Activated CD4-positive, alpha-beta memory T cell treated with anti-CD3 and anti-CD28 coated beads, Interleukin-2, amount 10 ng/mL, durations not matched to agents 7 days and 5 days (primary cell): ENCODE measurements at places on chromosomes 3 and 15.

- no peak overlapping the region for H3K27ac ChIP-seq
- H3K4me3 ChIP-seq = no peak overlapping the region
- no peaks in the 10 kb centered on the region for H3K4me1 ChIP-seq
- no peaks in the 10 kb centered on the region for H3K36me3 ChIP-seq
- peak; percentile 28 for DNase-seq
Observed at GRCh38 chr3:143885780-143886427, 37.6 kb upstream of the SLC9A9 start.

- H3K4me3 ChIP-seq = no peak overlapping the region
- peaks cover 1% of the 10 kb centered on the region for H3K27me3 ChIP-seq
- no peaks in the 10 kb centered on the region for H3K4me1 ChIP-seq
- no peak overlapping the region for H3K27ac ChIP-seq
- H3K36me3 ChIP-seq = no peaks in the 10 kb centered on the region
- DNase-seq = no peak
Observed at GRCh38 chr3:190027116-190027515, 93.6 kb downstream of the P3H2 start.

DNA sequence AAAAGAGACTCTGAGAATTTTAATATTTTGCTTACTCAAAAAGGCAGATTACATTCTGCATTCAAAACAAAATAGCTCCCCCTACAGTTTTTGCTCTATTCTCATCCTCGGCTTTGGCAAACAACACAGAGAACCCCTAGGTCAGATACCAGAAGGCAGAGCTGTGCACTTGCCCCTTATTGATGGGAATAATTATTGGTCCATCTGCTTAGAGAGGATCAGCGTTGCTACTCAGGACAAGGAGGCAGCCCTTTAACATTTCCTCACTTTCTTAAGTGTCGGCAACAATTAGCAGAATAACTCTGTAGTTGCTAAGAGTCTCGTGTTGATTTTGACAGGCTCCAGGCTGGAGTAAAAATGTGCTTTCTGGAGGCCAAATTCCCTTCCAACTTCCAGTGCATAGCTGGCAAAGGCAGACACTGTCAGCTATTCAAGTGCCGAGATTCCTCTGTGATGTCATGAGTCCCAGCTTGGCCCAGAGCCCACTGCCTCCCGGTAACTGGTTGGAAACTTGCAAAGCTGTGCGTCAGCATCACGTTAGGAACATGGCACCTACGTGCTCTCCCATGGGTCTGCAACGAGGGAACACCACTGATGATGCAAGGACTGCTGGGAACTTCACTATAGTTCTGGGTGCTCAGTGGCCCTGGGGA lies 482.7 kb upstream of the ADAMTS9 start:
- no peak overlapping the region for H3K4me3 ChIP-seq
- no peaks in the 10 kb centered on the region for H3K36me3 ChIP-seq
- no peaks in the 10 kb centered on the region for H3K4me1 ChIP-seq
- DNase-seq = no peak
- no peaks in the 10 kb centered on the region for H3K27me3 ChIP-seq
- H3K27ac ChIP-seq = no peak overlapping the region

GRCh38 chr3:196989721-196990262 lies 21.2 kb upstream of the PIGZ start:
- no peak overlapping the region for H3K27ac ChIP-seq
- no peaks in the 10 kb centered on the region for H3K36me3 ChIP-seq
- no peak overlapping the region for H3K4me3 ChIP-seq
- no peaks in the 10 kb centered on the region for H3K4me1 ChIP-seq
- peaks cover 12% of the 10 kb centered on the region for H3K27me3 ChIP-seq

- H3K4me1 ChIP-seq = no peaks in the 10 kb centered on the region
- H3K27ac ChIP-seq = no peak overlapping the region
- H3K4me3 ChIP-seq = no peak overlapping the region
- H3K36me3 ChIP-seq = no peaks in the 10 kb centered on the region
- H3K27me3 ChIP-seq = peaks cover 4% of the 10 kb centered on the region
Observed at GRCh38 chr3:37628711-37629301, 232.9 kb upstream of the CTDSPL start.

DNA sequence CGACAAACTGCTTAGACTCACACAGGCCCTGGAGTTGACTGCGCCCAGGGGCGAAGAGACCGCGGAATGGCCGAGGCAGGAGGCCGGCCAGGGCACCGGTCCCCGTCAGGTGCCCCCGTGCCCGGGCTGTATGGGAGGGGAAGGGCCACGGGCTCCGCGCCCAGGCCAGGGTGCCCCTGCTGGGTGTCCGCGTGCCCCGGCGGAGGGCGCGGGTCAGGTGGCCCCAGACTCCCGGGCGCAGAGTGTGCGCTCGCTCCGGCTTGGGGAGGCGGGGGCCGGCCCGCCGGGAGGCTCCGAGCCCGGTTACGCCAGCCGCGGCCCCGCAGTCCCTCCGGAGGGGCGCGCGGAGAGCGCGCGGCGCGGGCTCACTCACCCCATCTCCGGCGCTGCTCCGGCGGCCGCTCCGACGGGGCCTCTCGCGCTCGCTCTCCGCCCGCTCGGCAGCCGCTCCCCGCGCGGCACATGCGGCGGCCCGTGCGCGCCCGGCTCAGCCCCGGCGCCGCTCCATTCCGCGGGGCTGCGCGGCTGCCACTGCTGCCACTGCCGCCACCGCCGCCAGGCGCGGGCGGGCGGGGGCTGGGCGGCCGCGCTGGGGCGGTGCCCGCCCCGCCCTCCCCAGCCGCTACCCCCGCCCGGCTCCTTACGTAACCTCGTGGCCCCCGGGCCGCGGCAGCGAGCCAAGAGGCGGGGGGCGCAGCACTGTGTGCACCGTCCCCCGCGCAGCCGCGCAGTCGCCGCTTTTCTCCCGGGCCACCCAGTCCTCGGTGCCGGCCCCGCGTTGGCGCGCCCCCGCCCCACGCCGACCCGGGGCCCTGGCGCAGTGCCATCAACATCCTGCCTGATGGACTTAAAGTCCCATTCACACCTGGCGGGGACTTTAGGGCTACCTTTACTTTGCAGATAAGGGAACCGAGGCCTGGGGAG lies at the start of gene HOMER2:
Gene HOMER2, minus strand, starts transcription at position 563 of the 924 bp plus-strand sequence. Its CDS starts 185 bp downstream, at position 378.
- peaks cover 17% of the 10 kb centered on the region for H3K27me3 ChIP-seq
- no peak within 1 kb of the TSS for H3K27ac ChIP-seq
- peaks cover 5% of the 10 kb centered on the region for H3K36me3 ChIP-seq
- peak within 1 kb of the TSS; percentile 63 for H3K4me3 ChIP-seq
- H3K4me1 ChIP-seq = peaks cover 4% of the 10 kb centered on the region

DNA sequence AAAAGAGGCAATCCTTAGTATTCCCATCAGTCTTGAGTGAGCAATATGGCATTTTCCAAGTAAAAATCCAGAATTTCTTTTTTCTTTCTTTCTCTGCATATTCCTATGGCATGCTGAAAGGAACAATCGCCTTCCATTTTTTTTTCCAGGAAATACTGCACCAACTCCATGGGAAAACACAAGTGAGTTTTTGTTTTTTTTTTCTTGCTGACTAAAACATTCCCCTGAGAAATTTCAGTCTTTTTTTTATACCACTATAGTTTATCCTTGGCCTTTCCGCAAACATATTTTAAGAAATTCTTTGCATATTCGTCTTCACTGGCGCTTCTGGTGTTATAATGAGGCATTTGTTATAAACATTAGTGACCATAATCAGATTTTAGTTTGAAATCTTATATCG lies 429.6 kb upstream of the MDFIC2 start:
- peaks cover 4% of the 10 kb centered on the region for H3K27me3 ChIP-seq
- no peaks in the 10 kb centered on the region for H3K36me3 ChIP-seq
- H3K4me3 ChIP-seq = no peak overlapping the region
- no peak for DNase-seq

DNA sequence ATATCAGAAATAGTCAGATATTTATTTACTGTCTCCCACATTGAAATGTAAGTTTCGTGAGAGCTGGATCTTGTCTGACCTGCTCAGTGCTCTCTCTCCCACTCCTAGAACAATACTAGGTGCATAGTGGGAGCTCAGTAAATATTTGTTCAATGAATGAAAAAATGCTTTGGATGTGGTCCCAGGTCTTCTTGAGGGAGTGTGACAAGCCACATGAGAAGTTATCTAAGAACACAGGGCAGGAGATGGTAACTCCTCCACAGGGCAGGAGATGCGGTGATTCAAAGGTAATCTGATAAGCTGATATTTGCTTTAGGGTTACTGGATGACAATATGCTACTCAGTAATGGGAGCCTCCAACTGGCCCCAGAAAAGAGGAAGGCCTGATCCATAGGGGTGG lies 25.8 kb upstream of the PLA2G4E start:
- peaks cover 11% of the 10 kb centered on the region for H3K27me3 ChIP-seq
- H3K27ac ChIP-seq = no peak overlapping the region
- no peak overlapping the region for H3K4me3 ChIP-seq

DNA sequence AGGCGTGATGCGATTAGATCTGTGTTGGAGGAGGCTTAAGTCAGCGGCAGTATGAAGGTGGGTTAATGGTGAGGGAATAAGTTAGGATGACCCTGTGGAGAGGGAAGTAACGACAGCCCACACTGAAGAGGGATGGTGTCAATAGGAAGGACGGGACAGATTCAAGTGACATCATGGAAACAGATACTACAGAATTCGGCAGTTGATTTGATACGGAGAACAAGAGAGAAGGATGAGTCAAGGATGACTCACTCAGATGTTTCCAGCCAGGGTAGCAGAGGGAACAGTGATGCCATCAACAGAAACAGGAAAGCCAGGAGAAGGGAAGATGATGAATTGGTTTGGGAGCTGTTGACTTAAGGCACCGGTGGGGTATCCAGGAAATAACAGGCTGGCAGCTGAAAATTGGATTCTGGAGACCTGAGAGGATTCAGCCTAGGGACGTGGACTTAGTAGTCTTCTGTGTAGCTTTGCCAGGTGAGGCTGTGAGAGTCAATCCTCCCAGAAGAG lies 38.0 kb downstream of the SHC4 start:
- no peak overlapping the region for H3K4me3 ChIP-seq
- H3K27ac ChIP-seq = peak overlapping the region; percentile 73
- H3K36me3 ChIP-seq = peaks cover 10% of the 10 kb centered on the region
- peaks cover 46% of the 10 kb centered on the region for H3K4me1 ChIP-seq

GRCh38 chr15:57144448-57144847 lies 226.0 kb downstream of the TCF12 start:
- H3K4me3 ChIP-seq = no peak overlapping the region
- peaks cover 4% of the 10 kb centered on the region for H3K4me1 ChIP-seq
- no peaks in the 10 kb centered on the region for H3K27me3 ChIP-seq

- H3K27me3 ChIP-seq = no peaks in the 10 kb centered on the region
- peak; percentile 83 for DNase-seq
- peak overlapping the region; percentile 52 for H3K4me3 ChIP-seq
- H3K27ac ChIP-seq = peak overlapping the region; percentile 92
- H3K36me3 ChIP-seq = peaks cover 55% of the 10 kb centered on the region
- peaks cover 86% of the 10 kb centered on the region for H3K4me1 ChIP-seq
Observed at GRCh38 chr15:55277116-55277564, 12.5 kb downstream of the RAB27A start.

GRCh38 chr3:63654211-63654610 lies 1.7 kb downstream of the SNTN start:
- H3K4me1 ChIP-seq = no peaks in the 10 kb centered on the region
- H3K27me3 ChIP-seq = no peaks in the 10 kb centered on the region
- H3K4me3 ChIP-seq = no peak overlapping the region
- no peak overlapping the region for H3K27ac ChIP-seq
- no peaks in the 10 kb centered on the region for H3K36me3 ChIP-seq

DNA sequence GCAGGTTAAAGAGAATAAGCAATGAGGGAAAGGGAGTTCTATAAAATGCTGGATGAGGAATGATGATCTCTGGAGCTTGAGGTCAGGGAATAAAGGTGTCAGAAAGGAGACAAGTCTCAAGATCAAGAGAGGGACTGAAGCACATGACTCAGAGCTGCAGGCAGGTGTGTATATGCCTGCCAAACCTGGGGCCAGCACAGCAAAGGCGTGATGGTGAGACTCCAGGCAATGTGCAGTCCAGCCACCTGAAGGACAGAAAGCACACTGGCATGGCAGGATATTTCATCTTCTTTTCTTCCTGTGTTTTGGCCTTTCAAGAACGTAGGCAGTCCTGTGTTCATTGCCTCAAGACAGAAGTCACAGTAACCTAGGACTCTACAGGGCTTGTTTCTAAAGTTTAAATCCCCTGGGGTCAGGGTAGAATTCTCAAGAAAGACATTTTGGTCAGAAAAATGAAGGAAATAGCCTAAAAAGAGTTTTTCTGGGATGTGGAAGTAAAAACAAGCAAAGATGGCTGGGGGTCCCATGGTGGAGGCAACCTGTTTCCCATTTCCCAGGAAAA lies 55.5 kb upstream of the TOPAZ1 start:
- peaks cover 25% of the 10 kb centered on the region for H3K27me3 ChIP-seq
- no peak overlapping the region for H3K27ac ChIP-seq
- H3K4me3 ChIP-seq = no peak overlapping the region
- H3K4me1 ChIP-seq = no peaks in the 10 kb centered on the region
- H3K36me3 ChIP-seq = no peaks in the 10 kb centered on the region
- no peak for DNase-seq

DNA sequence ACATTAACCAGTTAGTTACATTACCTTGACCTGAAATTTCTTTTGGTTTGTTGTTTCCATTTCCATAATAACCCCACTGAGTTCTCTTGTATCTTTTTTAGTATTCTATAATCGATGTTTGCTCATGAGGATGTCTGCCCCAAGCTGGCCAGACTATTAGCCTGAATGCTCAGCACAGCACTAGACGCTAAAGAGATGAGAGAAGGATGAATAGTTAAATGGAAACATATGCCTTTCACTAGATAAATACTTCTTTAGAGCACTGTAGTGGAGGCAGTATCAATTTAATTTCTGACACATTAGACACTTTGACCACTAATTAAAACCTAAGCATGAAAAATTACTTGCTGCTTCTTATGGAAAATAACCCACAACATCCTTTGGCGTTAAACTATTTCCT lies 654.9 kb upstream of the KCNMB2 start:
- no peaks in the 10 kb centered on the region for H3K36me3 ChIP-seq
- H3K27me3 ChIP-seq = no peaks in the 10 kb centered on the region
- no peak for DNase-seq
- no peak overlapping the region for H3K4me3 ChIP-seq
- H3K4me1 ChIP-seq = peaks cover 3% of the 10 kb centered on the region

DNA sequence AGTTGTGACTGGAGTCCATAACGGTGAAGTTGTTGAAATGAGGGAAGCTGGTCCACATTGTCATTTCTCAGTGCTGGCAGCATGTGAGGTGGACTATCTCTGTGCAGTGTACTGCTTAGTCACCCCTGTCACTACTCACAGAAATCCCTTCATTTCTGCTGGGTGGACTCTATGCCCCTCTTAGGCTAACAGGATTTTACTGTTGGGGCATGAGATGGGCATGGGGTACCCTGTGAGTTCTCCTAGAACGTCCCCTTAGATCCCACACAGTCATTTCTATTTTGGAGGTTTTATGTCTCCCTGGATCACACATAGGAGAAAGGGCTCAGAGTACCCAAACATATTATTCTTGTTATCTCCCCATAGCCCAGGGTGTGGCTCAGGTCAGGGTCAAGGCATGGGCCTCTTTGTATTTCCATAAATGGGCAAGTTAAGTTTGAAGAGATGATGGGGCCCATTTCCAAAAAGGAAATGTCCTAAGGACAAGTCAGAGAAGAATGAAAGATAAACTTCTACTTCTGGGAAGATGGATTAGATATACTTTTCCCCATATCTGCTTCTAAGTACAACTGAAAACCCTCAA lies 15.2 kb downstream of the P2RY1 start:
- no peak for DNase-seq
- no peak overlapping the region for H3K27ac ChIP-seq
- peaks cover 2% of the 10 kb centered on the region for H3K27me3 ChIP-seq
- no peak overlapping the region for H3K4me3 ChIP-seq
- H3K36me3 ChIP-seq = no peaks in the 10 kb centered on the region
